ENCODE measurements at places on chromosomes 2 and 18.
A peak's percentile ranks its signal among the peaks of the same experiment; 100 is the strongest.

DNA sequence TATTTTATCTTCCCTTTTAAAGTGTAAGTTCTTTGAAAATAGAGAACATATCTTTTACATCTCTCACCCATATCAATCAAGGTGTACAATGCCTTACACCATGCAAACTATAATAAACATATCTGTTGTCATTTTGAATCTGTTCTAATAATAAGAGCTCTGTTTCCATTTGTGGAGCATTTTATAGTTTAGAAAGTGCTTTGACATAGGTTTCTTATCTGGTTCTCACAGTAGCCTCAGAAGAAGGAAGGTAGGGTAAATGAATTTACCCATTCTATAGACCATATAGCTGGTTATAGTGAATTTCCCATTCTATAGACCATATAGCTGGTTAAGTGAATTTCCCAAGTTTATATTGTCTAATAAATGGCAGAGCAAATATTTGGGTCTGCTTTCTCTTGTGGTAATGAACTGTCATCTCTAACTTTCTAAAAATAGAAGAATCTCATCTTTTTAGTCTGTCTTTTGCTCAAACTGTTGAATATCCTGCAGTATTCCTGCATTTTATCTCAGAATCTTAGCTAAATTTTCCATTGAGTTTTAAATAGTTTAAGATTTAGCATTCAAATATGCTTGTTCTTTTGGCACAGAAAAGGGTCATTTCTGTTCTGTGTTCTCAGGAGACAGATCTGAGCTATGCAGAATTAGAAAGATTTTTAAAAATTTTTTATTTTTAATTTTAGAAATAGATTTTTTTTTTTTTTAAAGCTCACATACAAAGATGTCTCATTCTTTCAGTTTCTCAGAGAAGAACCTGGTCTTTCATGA, 80.7 kb upstream of the STON1 start:
- DNase-seq, result no peak

DNA sequence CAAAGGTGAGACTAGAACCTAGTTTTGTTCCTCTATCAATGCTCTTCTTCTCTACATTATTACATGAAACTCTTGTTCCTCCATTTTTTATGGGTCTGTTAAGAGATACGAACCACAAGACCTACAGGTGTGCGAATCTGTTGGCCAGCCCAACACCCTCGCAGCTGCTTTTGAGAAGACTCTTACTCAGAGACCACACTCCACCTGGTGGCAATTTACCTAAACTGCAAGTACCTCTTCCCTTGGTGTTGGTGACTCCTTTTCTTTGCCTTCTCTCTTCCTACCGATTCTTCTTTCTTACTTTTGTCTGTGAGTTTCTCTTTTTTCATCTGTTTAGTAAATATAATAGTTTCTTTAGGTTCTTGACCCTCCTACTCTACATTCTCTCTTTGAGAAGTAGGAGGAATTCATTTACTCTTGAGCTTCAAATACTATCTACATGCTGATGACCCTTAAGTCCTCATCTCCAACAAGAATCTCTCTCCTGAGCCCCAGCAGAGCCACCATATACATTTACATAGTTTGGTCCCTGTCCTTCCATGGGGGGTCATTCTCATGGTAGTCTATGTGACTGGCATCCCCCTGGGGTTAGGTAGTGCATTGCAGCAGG, 81.8 kb upstream of the GAREM1 start:
- peak; percentile 11 for DNase-seq

DNA sequence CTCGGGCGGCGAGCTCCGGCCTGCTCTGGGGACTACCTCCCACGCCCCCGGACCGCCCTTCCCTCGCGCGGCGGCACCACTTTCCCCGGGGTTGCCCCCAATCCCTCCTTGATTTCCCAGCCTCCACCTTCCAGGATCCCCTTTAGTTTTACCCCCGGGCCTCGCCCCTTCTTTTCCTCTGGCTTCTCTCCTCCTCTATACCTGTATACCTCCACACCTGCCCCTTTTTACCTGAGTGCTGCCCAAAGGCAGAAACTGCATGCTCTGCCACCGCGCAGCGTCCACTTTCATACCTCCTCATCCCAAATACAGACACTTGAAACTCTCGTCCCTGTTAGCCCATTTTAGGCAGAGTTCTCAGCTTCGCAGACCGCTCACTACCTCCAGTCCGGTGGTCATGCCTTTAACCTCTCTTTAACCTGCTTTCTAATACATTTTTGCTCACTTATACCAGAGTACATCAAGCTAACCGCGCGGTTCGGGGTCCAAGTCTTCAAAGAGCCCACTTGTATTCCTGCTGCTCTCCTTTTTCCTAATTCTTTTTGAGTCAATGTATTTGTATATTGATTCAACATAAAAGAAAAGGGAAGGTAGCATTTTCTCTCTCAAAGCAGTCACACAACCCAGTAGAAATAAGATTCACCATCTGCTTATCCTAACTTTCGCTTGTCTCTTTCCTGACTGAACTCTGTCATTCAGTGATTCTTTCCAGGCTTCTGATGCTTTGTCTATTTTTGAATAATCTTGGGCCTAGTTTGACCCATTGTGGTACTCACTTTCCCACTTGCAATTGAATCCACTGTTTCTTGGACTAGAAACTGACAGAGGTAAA, 901 bp downstream of the SPOPL start:
- no peak for DNase-seq

GRCh38 chr2:48092846-48093803, 186.8 kb upstream of the FBXO11 start:
- no peak for DNase-seq
